ENCODE measurements at places on chromosomes 3 and 15.

GRCh38 chr15:68667800-68668625, 89.2 kb downstream of the CORO2B start:
- no peak for DNase-seq

GRCh38 chr3:69882560-69882959, 117.0 kb upstream of the SAMMSON start:
- DNase-seq: no peak

DNA sequence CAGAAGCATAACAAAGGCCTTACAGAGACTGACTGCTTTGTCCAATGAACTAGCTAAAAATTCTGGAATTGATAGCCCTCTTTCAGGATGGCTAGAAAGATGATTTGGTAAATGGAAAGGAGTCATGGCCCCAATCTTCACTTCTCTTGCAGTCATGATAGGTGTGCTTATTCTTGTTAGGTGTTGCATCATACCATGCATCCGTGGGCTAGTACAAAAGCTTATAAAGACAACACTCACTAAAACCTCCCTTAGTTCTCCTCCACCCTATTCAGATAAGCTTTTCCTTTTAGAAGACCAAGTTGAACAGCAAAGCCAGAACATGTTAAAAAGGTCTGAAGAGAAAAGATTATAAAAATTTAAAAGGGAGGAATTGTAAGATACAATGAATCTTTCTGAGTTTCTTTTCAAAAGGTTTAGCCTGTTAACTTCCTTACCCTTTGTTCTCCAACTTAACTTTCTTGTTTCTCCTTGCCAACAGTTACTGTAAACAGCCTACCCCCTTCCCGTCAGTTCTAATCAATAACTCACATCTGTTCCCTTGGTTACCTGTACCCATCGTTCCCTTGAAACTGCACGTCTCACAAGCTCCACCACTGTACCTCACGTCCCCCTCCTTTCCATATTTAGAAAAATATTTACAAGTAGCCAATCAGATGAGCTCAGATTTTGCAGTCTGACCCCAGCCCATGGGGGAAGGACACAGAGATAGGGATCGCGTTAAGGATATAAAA, 105.8 kb downstream of the ZBBX start:
- no peak for DNase-seq

DNA sequence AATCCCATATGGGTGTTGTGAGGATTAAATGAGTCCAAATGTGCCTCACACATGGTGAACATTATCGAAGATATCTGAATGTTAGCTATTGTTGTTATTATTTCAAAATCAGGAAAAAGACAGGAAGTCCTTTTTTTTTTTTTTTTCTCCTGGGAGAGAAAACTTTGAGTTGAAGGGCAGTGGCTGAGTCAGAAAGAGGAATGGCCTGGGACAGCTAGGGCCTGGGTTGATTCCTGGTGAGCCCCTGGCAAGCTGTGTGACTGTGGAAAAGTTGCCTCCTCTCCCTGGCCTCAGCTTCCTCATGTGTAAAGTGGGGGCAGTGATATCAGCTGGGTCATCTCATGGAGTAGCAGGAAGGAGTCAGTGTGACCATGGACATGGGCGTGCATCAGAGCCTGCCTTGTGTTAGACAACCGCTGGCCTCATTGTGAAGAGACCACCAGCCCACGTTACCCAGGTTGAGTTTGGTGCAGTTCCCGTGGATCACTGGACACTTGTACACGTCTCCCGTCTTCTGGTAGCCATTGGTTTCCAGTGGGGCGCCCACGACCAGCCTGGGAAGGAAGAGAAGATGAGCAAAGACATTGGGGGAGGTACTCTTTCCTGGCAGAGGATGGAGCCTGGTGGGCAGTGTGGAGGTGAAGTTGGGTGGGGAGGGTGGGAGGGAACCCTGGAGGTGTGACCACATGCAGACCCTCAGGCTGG, 63.1 kb downstream of the ITGA11 start:
- no peak for DNase-seq

- no peak for DNase-seq
These were observed 93.9 kb upstream of the VGLL3 start for GRCh38 chr3:87084868-87085267.

DNA sequence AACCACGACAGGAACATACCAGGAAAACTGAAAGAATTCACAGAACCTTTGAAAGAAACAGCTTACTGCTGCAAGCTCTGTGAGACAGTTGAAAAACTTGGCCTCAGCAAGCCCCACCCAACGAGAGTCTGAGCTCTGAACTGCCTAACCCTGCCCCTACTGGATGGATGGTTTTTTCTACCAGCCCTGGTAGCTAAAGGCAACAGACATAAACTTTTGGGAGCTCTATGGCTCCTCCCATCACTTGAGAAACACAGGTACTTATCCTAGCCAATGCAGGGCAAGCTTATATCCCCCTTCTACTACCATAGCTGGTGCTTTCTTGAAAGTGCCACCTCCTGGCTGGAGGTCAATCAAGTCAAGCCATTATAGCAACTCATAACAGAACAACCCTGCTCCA, 471.8 kb downstream of the GRM7 start:
- no peak for DNase-seq

DNA sequence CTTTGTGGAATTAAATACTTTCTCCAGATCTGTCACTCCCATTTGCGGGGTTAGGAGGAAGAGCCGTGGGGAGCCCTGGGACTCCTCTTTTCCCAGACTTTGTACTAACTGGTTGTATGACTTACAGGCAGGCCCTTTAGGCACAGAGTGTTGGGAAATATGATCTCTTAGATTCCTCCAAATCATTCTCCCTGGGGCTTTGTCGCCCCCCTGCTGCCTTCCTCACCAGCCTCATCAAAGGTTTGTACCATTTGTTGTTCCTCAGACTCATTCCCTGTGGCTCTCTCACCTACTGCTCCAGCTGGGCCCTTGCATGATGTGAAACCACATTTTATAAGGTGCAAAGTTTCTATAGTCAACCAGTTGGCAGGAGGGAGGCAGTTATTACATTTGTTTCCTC, 56.4 kb downstream of the CRYGS start:
- DNase-seq: no peak

GRCh38 chr3:119664370-119664769, 4.0 kb upstream of the POPDC2 start:
- DNase-seq: no peak

DNA sequence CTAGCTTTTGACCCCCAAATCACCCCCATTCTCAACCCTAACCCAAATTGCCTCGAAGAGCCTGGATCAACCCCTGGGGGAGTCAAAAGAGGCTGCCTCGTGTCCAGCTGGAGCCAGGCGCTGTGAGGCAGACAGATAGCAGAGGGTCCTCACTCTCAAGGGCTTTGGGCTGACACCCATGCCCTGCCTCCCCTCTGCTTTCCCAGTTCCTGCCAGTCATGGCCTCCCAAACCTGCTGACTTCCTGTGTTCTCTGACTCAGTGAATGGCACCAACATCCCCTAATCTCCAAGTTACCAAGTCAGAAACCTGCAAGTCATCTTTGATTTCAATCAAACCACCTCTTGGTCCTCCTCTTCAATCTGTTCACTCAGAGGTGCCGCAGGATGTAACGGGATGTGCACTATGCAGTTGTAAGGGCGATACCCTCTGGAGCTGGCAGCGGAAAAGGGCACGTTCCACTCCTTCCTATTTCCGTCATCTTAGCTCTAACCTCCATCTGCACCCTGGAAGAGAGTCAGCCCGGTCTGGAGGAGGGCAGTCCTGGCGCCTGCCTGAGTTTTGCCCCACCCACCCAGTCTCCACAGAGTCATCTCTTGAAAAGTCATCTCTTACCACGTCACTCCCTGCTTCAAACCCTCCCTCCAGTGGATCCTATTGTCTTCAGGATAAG, 52.4 kb upstream of the FAM174B start:
- DNase-seq: no peak

DNA sequence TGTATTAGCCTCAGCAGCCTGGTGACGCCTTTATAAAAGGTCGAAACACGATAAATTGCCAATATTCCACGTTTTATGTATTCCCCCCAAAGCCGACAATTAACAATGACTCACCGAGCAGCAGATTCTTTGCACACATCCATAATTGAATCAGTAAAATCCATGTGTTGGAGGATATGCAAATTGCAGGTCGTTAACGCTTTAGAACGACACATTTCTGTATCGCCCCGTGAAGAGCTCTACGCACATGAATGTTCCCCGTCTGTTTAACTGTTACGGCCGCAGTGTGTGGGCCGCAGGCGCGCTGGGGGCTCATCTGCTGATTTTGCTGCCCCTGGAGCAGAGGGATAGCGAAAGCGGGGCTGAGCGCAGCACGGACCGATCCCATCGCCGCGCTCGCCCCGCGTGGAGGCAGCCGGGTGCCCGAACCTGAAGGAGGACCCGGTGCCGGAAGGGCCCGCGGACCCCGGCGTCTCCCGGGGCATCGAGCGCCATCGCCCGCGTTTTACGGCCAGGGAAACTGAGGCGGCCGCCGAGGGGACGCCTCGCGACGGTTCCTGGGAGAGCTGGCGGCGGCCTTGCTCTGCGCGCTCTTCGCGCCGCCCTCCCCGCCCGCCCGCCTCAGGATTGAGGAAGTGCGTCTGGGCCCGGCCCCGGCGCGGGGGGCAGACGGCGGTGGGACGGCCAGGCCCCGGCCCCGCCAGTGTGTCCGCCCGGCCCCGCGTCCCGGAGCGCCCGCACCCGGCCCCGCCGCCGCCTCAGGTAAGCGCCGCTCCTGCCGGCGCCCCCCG, at the start of gene LRRK1:
Gene LRRK1, plus strand, starts transcription at position 668 of the 791 bp plus-strand sequence. CDS start 5,276 bp downstream, outside the sequence.
- no peak for DNase-seq

- DNase-seq: no peak
These were observed 144.6 kb downstream of the MCTP2 start for GRCh38 chr15:94375997-94376396.

GRCh38 chr3:193378706-193379105, at the start of gene ATP13A5:
Gene ATP13A5 (minus strand): TSS chr3:193378753. CDS start chr3:193378725, 28 bp downstream.
- DNase-seq: no peak

All from activated CD8-positive, alpha-beta memory T cell treated with anti-CD3 and anti-CD28 coated beads, Interleukin-2, amount 50 U/mL, for 4 hours (primary cell).